ENCODE measurements at places on chromosomes 7 and 10.
A peak's percentile ranks its signal among the peaks of the same experiment; 100 is the strongest.

- DNase-seq = peak; percentile 49
Observed at GRCh38 chr10:24723788-24724380, at the start of gene ARHGAP21. Gene ARHGAP21 (minus strand): TSS chr10:24723887. CDS start chr10:24721899, 1,988 bp downstream.

- DNase-seq = no peak
Observed at GRCh38 chr7:55441774-55442522, 76.8 kb downstream of the LANCL2 start.

GRCh38 chr10:4266416-4267085, 481.5 kb upstream of the KLF6 start:
- no peak for DNase-seq

- DNase-seq = no peak
Observed at GRCh38 chr10:13608246-13608853, 21.6 kb downstream of the PRPF18 start.

All from large intestine (tissue), 12 donors.